ENCODE measurements at places on chromosomes 1 and 21.

GRCh38 chr1:246801241-246802020 lies 77.2 kb downstream of the SCCPDH start:
- peak; percentile 36 for DNase-seq

GRCh38 chr1:194167956-194168640 lies 981.7 kb upstream of the B3GALT2 start:
- no peak for DNase-seq

- DNase-seq = no peak
Measured at GRCh38 chr1:36098650-36099365, 10.1 kb downstream of the ADPRS start.

- no peak for DNase-seq
Measured at GRCh38 chr1:27618341-27619082, 14.6 kb upstream of the AHDC1 start.

DNA sequence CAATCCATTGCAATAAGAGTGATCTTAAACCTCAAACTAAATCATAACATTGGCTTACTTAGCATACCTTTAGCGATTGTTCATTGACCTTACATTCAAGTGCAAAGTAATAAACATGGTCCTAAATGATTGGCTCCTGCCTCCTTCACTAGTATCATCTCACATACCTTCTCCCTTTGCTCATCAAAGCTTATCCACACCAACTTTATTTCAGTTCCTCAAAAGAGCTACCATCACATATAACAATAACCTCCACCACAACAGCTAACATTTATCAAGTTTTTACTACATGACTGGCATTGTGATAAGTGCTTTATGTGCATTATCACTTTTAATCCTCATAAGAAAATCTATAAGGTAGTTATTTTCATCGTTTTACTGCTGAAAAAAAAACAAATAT lies 198.8 kb downstream of the COL24A1 start:
- no peak for DNase-seq

DNA sequence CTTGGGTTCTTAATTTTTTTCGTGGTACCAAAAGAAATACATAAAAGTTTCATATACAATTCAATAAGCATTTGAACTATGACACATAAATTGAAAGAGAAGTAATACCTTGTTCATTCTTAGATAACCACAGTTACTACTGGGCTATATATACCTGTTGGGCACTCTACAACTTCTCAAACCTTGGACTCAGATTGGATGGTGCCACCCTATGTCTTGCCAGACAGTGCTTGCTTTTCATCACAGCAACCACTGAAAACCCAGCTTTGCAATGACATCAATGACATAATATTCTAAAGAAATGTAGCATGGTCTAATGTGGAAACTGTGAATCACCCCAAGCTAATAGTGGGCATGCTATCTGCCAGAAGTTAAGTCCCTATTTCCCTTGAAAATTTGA lies 62.8 kb upstream of the DPH5 start:
- DNase-seq = no peak

- no peak for DNase-seq
Measured at GRCh38 chr21:30216041-30216723, at the start of gene CLDN8. CLDN8 (minus strand) TSS chr21:30216097; CDS start chr21:30215925, 172 bp downstream.

GRCh38 chr1:167447521-167448136 lies 70.7 kb downstream of the CD247 start:
- DNase-seq = peak; percentile 64

GRCh38 chr21:23699402-23699801 lies 1907.9 kb downstream of the MRPL39 start:
- DNase-seq = no peak

Data from hepatocyte (in vitro differentiated cells).